ENCODE measurements at places on chromosomes 3 and 15. TPM values are rescaled to one million over a fixed set of nuclear protein-coding genes. Genes with fewer than 3 reads are reported as not detected.

Gene SH2D7
- not detected for polyA plus RNA-seq

- no peak for DNase-seq
Observed at GRCh38 chr3:37963635-37964034, 27.0 kb upstream of the VILL start.

DNA sequence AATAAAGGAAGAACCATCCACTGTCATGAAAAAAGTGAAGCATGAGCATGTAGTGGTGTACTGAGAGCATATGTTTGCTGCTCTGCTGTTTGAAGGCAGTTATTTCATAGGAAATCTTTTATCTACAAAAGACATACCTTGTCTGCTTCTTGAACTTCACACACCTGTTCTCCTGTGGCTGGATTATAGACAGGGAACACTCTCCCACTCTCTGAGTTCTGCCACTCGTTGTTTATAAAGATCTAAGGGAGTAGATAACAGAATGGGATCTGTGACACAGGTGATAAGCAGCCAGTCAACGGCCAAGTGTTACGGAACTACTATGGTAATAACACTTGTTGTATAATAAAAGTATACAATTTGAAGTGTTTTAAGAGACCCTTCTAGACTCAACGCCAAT is 51.5 kb downstream of the ALDH1A2 start:
- no peak for DNase-seq

GRCh38 chr3:33318710-33319380 is 41.6 kb downstream of the FBXL2 start:
- DNase-seq = no peak

DNA sequence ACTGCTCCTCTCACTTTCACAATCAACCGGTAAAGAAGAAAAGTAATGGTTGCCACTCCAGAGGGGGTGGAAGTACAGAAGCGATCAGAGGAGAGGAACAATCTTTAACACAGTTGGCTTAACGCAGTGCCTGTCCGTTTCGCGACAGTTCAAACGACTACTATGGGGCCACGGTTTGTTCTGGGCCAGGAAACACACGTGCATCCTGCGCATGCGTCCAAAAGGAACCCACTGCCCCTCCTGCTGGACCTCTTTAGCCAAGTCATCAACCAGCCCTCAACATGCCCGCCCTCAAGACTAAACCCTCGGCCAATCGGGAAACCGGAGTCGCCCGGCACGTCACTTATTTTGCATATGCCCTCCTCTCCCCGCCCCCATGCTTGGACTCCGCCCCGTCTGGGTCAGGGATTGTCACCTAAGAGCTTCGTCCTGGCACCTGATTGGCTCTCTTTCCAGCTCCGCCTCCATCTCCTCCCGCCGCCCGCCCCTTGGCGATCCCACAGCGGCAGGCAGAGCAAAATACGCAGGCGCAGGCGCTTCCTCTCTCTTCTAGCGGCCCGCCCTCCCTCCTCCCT is 345 bp upstream of the CDV3 start:
- peak; percentile 100 for DNase-seq

- no peak for DNase-seq
Observed at GRCh38 chr3:137972396-137972795, 37.6 kb upstream of the CLDN18 start.

DNA sequence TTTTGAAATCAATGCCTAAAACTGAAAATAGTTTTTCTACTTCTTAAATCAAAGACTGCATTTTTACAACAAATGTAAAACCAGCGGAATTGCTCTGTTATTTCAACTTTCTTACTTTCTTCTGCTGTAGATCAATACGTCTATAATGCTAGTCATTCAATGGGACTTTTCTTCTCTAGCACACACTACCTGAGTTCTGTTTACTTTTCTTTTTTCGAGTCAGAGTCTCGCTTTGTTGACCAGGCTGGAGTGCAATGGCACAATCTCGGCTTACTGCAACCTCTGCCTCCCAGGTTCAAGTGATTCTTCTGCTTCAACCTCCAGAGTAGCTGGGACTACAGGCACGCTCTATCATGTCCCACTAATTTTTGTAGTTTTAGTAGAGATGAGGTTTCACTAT is 40.7 kb upstream of the KIF23 start:
- no peak for DNase-seq

DNA sequence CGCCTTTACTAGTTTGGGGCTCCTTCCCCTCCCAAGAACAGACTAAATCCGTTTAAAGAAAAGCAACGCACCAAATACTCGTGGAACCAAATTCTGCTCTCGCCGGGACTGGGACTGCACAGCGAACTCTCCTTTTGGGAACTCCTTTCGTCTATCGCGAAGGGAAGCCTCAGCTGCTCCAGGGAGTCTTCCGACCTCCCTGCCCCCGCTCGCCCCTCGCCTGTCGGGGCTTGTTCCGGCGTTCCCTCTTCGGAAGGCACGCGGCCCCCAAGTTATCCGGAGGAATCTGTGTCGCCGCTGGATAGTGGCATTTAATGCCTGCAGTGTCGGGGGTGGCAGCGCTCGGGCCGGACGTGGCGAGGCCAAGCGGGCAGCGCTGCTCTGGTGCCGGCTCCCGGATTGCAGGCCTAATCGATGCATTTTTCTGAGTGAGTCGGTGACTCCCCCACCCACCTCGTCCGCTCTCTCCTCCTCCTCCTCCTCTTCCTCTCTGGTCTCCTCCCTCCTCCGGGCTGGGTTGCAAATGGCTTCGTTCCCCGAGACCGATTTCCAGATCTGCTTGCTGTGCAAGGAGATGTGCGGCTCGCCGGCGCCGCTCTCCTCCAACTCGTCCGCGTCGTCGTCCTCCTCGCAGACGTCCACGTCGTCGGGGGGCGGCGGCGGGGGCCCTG is at the start of gene TRIM71:
Gene TRIM71, plus strand, starts transcription at position 440 of the 671 bp plus-strand sequence. Its CDS starts 84 bp downstream, at position 524.
- no peak for DNase-seq

Gene CACNA1D
- 0.29 TPM for polyA plus RNA-seq

DNA sequence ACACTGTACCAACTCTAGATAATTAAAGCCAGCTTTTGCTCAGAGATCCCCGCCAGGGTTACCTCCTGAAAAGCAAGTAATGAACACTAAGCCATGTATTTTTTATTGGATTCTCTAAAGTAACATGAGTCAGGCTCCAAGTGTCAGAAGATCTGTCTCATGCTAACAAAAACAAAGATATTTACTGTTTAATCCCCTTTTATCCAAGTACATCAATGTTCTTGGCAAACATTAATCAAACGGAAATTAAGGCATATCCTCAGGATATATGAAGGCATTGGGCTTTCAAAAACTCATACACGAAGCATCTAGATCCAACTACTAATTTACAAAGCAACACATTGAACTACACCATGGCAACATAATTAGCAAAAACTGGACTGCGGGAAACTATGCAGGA is 37.2 kb downstream of the MYO5A start:
- no peak for DNase-seq

GRCh38 chr15:41958002-41958420 is 14.3 kb downstream of the EHD4 start:
- no peak for DNase-seq

DNA sequence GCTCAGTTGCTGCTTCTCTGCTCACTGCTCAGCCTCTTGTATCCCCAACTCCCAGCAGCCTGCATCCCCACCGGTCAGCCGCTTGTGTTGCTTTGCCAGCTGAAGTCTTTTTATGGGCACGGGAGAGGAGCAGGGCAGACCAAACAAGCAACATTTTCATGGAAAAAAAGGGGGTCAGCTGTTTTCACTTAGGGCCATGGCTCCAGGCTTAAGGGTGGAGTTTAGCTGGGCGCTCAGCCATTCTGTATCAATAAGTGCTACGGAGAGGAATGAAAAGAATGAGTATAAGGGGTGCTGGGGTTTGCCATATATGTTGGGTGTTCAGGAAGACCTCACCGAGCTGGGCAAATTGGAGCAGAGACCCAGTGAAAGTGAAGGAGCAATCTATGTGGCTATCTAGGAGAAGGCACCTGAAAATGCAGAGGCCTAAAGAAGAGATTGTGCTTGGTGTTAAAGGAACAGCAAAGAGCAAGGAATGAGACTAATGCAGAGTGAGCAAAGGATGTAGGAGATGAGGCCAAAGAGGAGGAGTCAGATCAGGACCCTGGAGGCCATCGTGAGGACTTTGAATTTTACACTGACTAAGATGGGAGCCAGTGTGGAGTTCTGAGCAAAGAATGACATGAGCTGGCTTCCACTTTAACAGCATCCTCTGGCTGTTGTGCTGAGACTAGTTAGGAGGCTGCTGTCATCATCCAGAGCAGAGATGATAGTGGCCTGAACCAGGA is 16.6 kb upstream of the IREB2 start:
- DNase-seq = no peak

GRCh38 chr3:97957617-97958311 is 14.5 kb downstream of the RIOX2 start:
- peak; percentile 45 for DNase-seq

GRCh38 chr3:2727610-2728318 is 382.4 kb downstream of the IL5RA start:
- no peak for DNase-seq

GRCh38 chr3:105365391-105366325 is 1.1 kb upstream of the ALCAM start:
- DNase-seq = peak; percentile 68

DNA sequence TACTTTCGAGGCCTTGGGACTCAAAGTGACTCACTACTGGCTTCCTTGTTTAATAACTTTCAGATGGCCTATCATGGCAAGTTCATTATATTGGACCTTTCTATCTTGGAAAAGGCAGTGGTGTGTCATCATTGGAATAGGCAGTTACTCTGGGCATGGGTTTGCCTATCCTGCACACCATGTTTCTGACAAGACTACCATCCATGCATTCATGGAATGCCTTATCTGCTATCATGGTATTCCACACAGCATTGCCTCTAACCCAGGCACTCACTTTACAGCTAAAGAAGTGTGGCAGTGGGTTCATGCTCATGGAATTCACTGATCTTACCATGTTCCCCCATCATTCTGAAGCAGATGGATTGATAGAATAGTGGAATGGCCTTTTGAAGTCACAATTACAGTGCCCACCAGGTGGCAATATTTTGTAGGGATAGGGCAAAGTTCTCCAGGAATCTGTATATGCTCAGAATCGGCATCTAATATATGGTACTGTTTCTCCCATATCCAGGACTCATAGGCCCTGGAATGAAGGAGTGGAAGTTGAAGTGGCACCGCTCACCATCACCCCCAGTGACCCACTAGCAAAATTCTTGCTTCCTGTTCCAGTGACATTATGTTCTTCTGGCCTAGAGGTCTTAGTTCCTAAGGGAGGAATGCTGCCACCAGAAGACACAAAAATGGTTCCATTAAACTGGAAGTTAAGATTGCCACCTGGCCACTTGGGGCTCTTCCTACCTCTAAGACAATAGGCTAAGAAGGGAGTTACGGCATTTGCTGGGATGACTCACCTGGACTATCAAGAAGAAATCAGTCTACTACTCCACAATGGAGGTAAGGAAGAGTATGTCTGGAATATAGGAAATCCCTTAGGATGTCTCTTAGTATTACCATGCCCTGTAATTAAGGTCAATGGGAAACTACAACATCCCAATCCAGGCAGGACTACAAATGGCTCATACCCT is 1161.4 kb downstream of the SI start:
- DNase-seq = no peak

DNA sequence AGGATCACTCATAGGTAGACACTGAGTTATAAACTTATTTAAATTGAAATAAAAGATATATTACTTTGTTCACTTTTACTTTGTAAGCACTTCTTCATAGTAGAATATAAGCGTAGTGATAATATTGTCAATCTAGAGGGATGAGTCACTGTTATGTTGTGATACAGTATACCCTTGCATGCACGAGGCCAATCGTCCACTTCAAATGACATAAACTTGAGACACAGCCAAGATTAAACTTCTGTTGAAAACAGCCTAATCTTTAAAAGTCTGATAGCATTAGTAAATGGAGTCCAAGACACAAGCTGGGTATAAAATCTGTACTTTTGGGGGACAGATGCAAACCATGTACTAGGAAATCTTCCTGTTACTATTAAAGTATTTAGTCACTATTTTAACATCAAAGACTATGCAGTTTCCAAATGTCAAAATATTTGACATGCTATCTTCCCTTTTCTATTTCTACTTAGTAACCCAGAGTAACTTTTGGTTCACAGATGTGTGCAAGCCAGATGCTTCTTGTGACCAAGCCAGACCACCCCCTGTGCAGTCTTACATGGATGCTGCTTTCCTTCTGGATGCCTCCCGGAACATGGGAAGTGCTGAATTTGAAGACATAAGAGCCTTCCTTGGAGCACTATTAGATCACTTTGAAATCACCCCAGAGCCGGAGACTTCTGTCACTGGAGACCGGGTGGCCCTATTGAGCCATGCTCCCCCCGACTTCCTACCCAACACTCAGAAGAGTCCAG is 85.3 kb downstream of the PIK3R4 start:
- no peak for DNase-seq

Gene RARRES1
- not detected for polyA plus RNA-seq

All from CD14-positive monocyte (primary cell).